ENCODE measurements at places on chromosomes 3 and 15.

GRCh38 chr3:111577798-111578685 lies 17.1 kb downstream of the ZBED2 start:
- no peak for DNase-seq

DNA sequence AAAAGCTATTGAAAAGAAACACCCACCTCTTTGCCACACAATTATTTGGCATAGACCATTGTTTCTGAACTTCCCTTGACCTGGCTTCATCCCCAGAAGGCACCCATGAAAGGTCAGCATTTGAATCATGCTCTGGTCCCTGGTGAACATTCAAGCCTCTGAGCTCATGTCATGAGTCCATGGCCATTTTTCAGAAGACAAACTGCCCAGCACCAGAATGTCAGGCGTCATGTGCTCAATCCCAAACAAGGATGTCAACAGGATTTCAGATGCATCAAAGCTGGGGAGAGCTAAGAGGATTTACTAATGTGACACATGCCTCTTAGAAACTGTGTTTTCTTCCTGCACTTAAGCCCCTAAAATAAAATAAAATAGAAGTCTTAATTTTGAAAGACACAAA lies 41.3 kb downstream of the TMED3 start:
- DNase-seq = no peak

- DNase-seq = no peak
These were observed 407.9 kb upstream of the ATP11B start for GRCh38 chr3:182385356-182385755.

DNA sequence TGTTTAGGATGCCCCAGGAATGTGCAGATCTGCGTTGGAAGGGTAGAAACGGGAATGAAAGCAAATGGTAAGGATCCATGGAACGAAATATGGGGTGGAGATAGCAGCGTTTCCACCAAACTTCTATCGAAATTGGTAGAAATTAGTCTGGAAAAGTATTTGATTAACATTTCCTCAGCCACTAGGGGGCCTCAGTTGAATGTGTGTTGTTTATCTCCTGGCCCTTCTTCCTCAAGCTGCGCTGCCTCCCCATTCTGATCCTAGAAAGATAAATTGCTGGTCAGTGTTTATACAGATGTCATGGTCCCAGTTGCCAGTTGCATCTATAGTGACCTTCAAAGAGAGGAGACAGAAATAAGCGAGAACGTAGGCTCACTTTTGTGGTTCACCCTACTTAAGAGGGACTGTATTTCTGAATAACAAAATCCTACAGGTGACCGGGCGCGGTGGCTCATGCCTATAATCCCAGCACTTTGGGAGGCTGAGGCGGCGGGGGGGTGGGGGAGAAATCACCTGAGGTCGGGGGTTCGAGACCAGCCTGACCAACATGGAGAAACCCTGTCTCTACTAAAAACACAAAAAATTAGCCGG lies 457.1 kb downstream of the SQOR start:
- no peak for DNase-seq

GRCh38 chr3:179558742-179559364 lies 3.9 kb upstream of the ACTL6A start:
- peak; percentile 5 for DNase-seq

DNA sequence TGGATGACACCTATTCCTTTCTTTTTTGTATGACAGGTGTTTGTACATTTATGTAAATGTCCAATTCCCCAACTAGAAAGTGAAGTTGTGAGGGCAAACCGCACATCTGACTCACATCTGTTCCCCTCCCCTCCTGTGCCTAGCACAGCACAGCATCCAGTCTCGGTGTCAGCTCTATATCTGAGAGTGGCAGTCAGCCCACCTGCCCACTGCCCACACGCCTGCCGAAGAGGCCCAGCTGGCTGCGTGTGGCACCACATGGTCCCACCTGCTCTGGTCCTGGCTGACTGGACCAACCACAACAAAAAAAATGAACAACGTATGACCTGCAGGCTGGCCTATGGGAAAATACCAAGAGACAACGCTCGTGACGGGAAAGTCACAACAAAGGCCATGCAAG lies 62.8 kb downstream of the XXYLT1 start:
- DNase-seq = no peak

GRCh38 chr15:69556344-69556743 lies 103.7 kb downstream of the RPLP1 start:
- DNase-seq = no peak

DNA sequence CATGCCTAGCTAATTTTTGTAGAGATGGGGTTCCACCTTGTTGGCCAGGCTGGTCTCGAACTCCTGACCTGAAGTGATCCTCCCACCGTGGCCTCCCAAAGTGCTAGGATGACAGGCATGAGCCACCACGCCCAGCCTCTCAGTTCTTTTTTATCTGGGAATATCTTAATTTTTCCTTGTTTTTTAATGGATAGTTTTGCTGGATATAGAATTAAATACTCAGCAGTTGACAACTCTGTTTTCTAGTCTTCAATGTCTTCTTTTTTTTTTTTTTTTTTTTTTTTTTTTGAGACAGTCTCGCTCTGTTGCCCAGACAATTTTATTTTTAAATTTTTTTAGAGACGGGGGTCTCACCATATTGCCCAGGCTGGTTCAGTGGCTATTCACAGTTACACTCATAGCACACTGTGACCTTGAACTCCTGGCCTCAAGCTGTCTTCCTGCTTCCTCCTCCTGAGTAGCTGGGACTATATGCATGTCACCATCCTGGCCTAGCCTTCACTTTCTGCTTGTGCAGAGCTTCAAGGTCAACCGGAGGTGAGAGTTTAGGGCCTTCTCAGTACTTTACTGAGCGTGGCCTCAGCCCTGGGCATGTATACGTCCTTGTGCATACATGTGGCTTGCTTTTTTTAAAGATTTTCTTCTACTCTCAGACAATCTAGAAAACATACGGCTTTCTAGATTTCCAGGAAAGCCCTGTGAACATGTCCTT lies 120.5 kb downstream of the ZNF609 start:
- no peak for DNase-seq

- no peak for DNase-seq
These were observed 6.6 kb downstream of the ACKR2 start for GRCh38 chr3:42815826-42816225.

GRCh38 chr15:80951941-80952340 lies 37.7 kb downstream of the MESD start:
- DNase-seq = no peak

DNA sequence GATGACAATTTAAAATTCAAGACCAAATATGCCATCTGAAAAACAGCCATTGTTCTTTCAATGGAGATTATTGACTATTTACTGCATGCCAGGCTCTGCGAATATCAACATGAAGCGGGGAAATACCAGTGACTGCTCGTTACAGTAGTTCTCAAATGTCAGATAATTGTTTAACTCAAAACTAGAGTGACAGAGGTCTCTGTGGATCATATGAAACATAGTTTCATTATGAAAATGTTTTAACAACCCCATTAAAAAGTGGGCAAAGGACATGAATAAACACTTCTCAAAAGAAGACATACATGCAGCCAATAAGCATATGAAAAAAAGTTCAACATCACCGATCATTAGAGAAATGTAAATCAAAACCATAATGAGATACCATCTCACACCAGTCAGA lies 50.0 kb upstream of the GPR149 start:
- DNase-seq = no peak

All from caudate nucleus (tissue), 63 donors.